Suppressor macrophage treated with lipopolysaccharide for 4 hours (primary cell): ENCODE measurements at places on chromosomes 5 and 9.

DNA sequence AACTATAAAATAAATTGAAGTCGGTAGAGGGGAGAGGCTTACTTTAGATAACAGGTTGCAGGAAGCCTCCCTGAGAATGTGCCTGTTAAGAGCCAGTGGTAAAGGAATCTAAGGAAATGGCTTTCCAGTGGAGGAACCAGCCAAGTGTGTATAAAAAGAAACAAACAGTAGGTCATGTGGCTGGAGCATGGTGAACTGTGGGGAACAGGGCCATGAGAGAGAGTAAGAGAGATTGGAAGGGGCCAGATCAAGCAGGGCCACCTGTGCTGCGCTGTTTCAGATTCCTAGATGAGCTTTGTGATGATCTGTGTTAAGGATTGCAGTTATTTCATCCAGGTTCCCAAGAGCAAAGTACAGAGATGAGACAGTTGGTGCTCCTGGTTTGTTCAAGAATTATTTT is 152.7 kb upstream of the SGCD start:
- DNase-seq: no peak

- DNase-seq: no peak
These were observed 9.9 kb upstream of the SLC9A3 start for GRCh38 chr5:533955-534742.

DNA sequence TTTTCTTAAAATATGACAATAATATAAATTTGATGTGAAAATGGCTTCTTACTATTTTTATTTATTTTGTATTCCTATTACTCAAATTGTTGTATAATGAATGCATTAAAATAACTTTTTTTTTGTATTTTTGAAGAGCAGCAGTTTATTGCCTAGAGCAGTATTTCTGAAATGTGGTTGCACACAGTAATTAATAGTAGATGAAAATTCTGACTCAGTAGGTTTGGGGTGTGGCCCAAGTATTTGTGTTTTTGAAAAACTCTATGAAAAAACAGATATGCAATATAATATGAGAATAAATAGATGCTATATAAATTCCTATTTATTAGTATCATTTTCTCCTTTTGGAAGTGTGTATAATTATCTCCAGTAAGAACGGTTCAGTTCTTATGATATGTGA is 2225.3 kb upstream of the C9orf72 start:
- no peak for DNase-seq

- peak; percentile 35 for DNase-seq
These were observed 214.9 kb upstream of the WWC1 start for GRCh38 chr5:168076561-168076991.
